Fibroblast of mammary gland (primary cell): ENCODE measurements at places on chromosomes 1 and 21.
A peak's percentile ranks its signal among the peaks of the same experiment; 100 is the strongest.

GRCh38 chr1:223682502-223682901 lies 17.0 kb upstream of the CAPN8 start:
- no peak for DNase-seq

- no peak for DNase-seq
These were observed 20.4 kb downstream of the KIAA1614 start for GRCh38 chr1:180933141-180933540.

DNA sequence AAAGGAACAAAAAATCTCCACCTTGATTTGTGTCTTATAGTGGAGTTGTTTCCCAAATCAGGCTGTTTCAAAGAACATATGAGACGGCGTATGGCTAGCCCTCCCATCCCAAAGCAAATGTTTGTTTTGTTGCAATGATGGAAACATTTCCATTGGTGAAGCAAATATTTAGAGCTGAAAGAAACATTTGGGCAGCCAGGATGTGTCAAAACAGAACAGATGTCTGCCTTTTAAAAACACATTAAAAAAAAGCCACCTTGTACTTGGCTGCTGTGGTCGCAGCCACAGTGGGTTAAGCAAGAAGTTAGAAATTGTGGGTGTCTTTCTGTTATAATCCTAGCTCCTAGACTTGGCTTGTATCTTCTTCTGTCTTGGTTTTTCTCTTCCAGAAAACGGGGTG lies 116.3 kb downstream of the PEX14 start:
- DNase-seq, result no peak

DNA sequence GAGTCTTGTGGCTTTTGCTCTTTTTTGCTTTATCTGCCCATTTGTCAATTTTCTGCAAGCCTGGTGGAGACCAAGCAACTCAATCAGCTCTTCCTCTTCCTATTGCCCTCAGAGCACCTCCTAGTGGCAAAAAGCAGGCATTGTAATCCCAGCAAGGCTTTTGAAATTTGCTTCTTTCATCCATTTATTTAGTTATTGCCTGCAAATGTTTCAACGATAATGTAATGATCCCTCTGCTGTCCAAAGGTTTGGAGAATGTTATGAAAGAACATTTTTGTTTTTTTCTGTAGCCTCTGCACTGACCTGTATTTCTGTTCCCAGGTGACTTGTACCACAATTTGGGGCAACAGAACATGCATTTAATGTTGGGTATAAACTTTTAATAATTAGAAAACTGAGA lies 127.8 kb downstream of the GABPA start:
- peak; percentile 47 for DNase-seq
